ENCODE measurements at places on chromosomes 13 and 19.
A peak's percentile ranks its signal among the peaks of the same experiment; 100 is the strongest.

DNA sequence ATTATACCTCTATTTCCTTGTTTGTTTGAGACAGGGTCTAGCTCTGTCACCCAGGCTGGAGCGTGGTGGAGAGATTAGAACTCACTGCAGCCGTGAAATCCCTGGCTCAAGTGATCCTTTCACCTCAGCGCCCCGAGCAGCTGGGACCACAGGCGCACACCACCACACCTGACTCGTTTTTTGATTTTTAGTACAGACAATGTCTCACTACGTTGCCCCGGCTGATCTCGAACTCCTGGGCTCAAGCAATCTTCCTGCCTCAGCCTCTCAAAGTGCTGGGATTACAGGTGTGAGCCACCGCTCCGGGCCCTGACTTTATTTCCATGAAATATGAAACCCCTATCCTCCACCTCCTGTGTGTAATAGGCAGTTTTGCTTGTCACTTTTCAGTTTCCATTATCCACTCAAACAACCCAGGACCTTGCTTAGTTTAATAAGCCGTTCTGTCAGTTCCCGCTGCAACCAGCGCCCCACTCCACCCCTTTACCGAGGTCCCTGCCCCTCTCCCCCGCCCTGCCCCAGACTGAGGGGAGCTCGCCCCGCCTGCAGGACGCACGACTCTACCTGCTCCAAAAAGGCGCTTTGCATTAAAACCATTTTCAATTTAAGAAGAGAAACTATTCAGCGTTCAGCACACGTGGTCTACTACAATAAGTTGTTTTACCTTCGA lies 16.9 kb downstream of the ZNF816 start:
- DNase-seq: no peak

DNA sequence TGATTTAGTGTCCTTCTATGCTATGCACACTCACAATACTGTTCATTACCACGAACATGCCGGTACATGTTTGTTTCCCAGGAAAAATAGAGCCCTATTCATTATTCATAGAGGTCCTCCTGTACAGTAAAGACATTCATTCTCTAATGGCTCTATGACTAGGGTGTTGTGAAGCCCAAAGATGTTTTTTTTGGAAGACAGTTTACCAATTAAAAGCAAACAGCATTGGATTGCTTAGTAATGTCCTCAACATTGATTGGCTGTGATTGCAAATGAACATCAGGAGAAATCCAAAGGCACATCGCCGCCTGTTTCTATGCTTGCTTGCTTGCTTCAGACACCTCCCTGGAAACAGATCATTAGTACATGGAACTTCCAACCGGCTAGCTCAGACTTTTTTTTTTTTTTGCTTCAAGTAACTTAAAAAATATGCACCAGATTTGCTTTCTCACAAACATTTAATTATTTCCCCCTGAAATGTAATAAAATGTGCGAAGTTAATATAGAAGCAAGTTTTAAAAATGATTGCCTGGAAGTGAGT lies 8.8 kb upstream of the GPC6 start:
- no peak for DNase-seq

DNA sequence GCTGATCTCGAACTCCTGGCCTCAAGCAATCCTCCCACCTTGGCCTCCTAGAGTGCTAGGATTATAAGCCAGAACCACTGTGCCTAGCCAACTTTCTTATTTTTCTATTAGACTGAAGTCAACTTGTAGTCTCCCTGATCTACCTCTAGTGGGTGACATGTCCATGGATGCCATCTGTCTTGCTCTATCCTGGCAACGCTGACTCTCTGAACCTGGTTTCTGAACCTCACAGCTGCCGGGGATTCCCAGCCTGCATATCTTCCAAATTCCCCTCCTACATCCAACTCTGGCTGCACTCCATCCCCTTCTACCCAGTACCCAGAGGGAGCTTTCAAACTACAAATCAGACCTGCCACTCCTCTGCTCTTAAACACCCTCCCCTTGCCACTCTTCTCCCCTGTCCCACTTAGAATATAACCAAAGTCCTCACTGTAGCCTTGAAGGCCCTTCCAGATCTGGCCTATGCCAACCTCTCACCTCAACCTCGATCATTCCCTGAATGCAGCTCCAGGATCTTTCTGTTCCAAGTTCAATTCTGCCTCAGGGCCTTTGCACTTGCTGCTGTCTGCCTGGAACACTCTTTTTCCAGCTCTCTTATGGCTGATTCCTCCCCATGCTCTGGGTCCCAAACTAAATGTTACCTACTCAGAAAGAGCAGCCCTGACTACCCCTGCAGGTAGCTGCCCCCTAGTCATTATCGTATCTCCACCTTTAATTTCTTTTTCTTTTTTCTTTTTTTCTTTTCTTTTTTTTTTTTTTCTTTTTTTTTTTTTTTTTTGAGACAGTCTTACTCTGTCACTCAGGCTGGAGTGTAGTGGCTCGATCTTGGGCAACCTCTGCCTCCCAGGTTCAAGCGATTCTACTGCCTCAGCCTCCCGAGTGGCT lies 2.2 kb downstream of the CLIP3 start:
- DNase-seq: no peak

- no peak for DNase-seq
These were observed 1574.4 kb upstream of the PRR20A start for GRCh38 chr13:55566334-55566733.

GRCh38 chr19:51079481-51080110 lies 3.1 kb downstream of the KLK14 start:
- DNase-seq: no peak

GRCh38 chr13:72295153-72295552 lies 428.1 kb upstream of the DACH1 start:
- no peak for DNase-seq

- no peak for DNase-seq
These were observed 8.3 kb upstream of the NBEA start for GRCh38 chr13:34933786-34934185.

DNA sequence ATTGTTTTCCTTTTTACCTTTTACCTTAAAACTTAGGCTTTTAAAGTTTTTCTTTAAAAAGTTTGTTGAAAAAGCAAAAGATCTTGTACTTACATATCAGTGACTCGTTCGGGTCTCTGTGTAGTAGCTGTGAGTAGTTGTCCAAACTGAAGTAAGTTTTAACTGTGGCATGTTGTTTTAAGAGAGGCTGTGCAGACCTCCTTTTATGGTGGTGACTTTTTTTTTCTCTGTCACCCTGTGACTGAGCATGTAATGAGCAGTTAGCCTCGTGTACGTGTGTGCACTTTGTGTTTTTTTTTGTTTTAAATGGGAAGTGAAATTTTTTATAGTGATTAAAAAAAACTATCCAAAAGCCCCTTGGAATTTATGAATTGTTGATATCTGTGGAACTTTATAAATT lies at the start of gene GPR183:
Gene GPR183 (minus strand): TSS at position 153 of the 400 bp plus-strand sequence. CDS start 11,254 bp downstream, outside the sequence.
- DNase-seq: no peak

- DNase-seq: no peak
These were observed 3.7 kb downstream of the JUNB start for GRCh38 chr19:12794971-12795381.

- no peak for DNase-seq
These were observed 25.4 kb upstream of the ZNF766 start for GRCh38 chr19:52244021-52244420.

DNA sequence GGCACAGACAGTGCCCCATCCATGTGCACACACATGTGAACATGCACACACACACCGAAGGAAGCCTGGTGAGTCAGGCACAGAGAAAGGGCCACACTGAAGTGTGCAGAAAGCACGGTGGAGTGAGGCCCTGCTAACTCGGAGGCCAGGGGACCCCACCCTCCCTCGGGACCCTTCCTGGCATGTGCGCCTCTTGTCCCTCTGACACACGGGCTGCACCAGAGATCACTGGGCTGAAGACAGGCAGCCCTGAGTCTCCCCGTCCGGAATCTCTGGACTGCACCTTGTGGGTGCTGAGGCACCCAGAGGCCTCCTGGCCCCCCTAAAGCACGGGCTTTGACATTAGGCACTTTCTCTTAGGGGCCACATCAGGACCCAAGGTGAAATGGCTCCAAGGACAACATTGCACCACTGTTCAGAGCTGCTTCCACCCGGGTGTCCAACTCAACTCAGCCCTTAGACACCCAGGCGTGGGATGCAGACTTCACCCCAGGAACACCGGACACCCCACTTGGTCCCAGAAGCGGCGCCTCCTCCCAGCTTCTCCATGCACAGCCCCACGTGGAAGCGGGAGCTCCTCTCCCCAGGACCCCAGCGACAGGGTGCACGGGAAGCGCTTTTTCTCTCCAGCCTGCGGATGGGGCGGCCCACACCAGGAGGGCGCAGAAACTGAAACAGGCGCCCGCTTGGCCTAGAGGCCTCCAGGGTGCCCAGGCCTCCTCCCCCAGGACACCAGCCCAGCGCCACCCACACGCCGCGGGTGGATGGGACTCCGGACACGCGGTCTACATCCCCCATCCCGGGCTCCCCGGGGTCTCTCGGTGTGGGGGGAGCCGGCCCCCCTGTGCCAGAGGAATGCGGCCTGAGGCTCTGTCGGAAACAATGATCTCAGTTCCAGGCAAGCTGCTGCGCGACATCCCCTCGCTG lies 90.2 kb downstream of the SPACA7 start:
- peak; percentile 42 for DNase-seq

DNA sequence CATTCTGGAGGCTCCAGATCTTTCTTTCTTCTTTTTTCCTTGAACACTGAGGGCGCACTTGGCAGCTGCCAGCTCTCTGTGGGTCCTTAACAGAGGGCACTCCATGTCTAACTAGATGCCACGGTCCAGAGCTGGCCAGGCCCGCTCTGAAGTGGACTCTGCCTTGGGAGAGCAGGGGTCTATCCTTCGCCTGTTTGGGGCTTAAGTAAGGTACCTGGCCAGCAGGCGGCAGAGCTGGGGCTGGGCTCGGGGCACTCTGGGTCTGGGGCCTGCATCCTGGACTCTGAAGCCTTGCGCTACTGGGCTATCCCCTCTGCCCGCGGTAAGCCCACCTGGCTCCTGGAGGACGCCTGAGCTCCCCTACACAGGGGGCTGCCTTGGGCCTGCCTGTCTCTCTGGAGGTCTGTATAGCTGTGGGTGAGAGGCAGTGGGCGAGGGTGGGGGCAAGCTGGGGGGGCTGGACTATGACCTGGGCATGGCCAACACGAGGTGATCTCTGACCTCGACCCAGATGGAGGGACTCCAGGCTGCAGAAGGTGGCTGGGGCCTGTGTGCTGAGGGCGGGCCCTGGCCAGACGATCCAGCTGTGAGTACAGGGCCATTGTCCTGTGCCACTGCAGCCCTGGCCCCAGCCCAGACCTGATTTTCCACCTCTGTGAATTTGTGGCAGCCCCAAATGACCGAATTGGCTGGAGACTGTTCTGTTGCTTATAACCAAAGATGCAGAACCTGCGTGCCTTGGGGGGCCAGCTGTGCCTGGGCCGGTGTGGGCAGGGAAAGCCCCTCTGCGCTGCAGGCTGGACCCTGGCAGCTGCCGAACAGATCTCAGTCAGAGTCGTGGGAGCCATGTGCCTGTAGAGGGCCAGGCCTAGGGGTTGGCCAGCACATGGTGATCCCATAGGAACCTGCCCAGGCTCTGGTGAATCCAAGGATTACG lies 26.5 kb downstream of the CEBPG start:
- no peak for DNase-seq

- DNase-seq: no peak
These were observed 292.5 kb downstream of the UQCRFS1 start for GRCh38 chr19:28920269-28921066.

DNA sequence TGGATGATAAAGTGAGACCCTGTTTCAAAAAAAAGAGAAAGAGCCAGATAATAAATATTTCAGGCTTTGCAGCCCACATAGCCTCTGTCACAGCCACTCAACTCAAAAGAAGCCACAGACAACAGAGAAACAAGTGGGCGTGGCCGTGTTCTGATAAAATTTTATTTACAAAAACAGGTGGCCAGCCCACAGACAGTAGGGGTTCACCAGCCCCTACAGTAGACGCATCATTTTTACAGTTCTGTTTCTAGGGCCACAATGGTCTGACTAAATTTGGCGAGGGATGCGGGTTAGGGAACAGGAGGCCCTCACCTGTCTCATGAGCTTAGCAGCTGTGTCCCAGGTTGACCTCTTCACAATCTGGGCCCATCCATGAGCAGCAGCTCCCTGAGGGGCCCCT lies 59.5 kb downstream of the ARHGEF18 start:
- DNase-seq: no peak

GRCh38 chr13:108276060-108276459 lies 6.5 kb downstream of the TNFSF13B start:
- DNase-seq: no peak

- DNase-seq: no peak
These were observed 66.2 kb downstream of the SPATA13 start for GRCh38 chr13:24226762-24227161.

DNA sequence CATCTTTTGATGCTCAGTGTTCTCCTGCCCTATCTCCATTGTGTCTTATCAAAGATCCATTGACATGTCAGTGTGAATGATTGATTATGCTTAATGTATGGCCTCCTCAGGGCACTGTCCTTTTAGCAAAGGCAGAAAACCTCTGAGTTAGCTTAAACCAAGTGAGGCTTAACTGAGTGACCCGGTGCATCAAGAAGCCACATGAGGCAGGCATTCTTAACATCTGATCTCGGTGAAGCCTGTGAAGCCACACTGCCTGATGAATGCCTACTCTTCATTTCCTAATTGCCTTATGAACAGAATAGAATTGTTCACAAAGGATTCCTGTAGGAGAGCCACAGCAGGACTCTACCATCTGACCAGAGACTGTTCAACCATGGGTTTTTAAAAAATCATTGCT lies 168.1 kb upstream of the SOX21 start:
- no peak for DNase-seq

- DNase-seq: no peak
These were observed 149.2 kb upstream of the RNF113B start for GRCh38 chr13:98326291-98326690.

DNA sequence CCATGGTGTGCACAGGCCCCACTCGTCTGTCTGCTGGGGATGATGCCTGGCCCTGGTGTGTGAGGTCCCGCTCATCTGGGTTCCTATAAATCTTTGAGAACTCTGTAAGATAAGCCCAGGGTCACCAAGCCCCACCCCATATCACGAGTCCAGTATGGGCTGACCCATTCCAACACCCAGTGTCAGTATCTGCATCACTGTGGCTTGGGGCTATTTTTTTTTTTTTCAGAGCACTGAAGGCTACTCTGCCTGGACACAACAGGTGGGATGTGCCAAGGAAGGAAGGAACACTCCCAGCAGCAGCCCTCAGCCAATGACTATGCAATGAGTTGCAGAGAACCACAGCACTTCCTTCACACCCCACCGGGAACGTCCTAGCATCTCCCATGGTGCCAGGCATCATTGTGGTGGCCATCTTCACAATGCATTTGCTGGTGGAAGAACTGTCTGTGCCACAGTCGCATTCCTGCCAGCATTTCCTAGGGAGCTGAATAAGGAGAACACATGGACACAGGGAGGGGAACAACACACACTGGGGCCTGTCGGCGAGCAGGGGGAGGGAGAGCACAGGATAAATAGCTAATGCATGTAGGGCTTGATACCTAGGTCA lies 83.1 kb upstream of the TSHZ3 start:
- DNase-seq: no peak

DNA sequence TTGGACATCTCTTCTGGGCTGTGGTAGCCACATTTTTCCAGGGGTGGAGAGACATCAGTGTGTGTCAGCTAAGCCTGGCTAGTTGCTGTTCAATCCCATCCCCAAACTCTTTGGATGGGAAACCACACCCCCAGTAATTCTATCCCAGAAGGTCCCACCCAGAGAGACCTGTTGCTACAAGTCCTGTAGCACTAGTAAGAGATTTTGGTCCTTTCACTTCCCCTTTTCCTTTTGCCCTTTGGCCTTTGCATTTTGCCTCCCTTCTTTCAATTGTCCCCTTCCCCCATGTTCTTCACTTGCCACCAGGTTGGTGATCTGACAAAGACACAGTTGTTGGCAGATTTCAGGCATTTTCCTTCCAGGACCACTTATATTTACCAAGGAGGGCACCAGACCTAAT lies 3.8 kb downstream of the CBY2 start:
- DNase-seq: no peak

GRCh38 chr13:25659091-25659795 lies 287.5 kb downstream of the ATP8A2 start:
- no peak for DNase-seq

- DNase-seq: peak; percentile 47
These were observed 55.4 kb upstream of the ATP12A start for GRCh38 chr13:24624801-24625231.

All from activated CD8-positive, alpha-beta memory T cell treated with anti-CD3 and anti-CD28 coated beads for 24 hours (primary cell).